ENCODE measurements at places on chromosomes 4 and X.

DNA sequence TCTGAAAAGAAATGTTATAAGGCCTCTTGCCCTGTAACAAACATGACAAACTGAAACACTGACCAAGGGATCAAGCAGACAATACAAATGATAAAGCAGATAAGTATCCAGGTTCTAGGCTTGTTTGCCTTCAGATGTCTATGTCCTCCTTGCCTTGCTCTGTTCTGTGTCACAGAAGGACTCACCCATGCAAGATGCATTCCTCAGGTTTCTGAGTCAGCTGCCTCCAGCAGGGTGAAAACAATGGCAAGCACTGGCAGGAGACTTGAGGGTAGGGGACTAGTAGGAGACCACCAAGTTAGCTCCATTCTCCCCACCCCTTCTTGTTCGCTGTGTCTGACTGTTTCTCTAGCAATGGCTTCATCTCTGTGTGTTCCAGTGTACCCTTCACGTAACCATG lies 76.6 kb upstream of the CXXC4 start:
- no peak for DNase-seq

DNA sequence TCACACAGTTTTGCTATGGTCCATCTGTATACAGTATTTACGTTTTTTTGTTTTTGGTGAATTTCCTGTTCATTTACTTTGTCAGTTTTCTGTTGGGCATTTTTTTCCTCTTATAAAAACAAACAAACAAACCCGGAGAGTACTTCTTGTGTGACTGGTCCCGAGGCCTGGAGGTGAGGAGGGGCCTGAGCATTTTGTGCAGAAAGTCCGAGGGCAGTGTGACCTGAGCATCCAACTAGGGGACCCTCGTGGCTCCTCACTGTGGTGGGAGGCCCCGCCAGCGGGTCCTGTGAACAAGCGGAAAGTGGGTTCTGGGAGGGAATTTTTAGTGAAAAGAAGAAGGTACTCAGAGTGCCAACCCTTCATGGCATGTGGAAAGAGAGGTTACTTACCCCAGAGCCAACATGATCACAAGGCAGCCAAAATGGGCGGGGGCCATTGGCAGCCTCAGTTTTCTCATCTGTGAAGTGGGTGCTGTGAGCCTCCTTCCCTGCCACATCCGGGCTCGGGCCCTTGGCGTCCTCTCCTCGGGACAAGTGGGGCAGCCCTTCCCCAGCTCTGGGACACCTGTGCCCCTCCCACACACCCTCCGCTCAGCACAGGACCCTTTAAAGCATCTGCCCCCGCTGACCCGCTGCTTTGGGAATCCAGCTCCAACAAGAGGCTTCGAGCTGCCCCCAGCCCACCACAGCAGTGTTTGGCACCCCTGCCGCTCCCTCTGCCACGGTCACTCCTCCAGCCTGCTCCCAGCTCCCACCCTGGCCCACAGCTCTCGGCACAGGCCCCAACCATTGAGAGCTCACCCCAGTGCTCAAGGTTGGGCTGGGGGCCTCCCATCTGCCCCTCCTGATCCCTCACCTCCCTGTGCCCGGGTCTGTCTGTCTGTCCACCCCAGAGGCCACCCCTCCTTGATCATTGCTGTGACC lies 22.8 kb upstream of the GPR78 start:
- DNase-seq = no peak

DNA sequence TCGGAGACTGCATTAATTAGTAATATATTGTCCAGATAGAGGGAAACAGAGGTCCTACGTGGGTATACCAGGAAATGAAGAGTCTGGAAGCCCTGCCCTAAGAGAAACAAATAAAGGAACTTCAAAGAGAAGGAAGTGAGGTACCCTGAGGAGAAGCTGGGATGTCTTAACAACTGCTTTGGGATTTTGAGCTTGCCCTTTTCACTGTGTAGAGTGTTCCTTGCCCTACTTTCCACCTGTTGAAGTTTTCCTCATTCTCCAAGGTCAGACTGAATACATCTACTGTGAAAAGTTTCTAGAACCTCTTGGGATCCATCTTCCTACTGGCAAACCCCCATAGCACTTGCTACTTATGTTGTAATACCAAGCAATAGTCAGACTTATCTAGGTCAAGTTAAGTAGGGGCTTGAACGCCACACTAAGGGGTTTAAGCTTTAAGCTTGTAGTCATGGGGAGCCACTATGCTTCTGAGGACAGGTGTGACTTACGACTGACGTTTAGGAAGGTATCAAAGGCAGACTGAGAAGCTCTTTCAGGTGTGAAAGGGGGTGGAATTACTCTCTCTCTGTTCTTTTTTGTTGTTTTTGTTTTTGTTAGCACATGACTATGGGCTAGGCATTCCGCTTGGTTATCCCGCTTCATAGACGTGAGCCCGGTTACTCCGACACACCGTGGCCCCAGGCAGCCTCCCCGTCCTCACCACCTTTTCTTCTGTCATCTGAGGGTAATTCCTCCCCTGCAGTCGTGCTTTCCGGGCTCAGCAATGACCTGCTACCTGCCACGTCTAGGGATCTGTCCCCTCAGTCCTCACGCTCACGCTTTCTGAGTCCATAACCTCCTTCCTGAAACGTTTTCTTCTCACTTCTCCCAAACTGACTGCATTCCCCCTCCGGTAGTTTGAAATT lies 959 bp upstream of the REST start:
- no peak for DNase-seq

- peak; percentile 5 for DNase-seq
Measured at GRCh38 chrX:22594766-22595165, 322.1 kb downstream of the CBLL2 start.

DNA sequence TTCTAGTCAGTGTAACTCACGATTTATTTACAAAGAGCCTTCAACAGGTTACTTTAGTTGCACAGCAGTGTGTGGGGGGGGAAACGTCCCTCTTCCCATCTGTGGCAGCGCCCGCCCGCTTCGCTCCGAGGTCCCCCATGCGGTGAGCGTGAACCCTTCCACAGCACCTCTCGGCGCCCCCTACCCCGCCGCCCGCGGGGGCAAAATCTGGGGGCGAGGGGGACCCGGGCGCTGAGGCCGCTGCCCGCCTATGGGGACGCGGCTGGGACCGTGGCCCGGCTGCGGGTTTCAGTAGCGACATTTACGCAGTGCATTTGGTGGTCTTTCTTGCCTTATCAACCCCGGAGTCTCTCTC lies 6.4 kb downstream of the NKX6-1 start:
- DNase-seq = no peak

GRCh38 chrX:123422875-123423274 lies 238.8 kb downstream of the GRIA3 start:
- DNase-seq = no peak
